ENCODE measurements at places on chromosomes 1 and 21.

DNA sequence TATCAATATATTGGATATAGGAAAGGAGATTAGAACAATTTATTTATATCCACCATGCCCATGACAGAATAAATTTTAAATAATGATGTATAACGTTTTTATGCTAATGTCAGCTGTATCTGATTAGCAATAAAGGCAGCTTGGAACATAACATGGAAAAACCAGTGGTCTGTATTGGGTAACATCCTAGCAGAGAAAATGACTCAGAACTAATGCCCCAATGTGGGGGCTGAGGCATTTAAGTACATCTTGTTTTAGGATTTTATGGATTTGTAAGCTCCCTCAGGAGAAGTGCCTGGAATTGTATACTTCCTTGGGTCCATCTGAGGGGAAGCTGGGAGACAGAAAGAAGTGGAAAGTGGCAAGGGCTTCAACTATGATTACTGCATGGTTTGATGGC lies 82.3 kb downstream of the HMCN1 start:
- peak; percentile 81 for DNase-seq

GRCh38 chr1:216826646-216827045 lies 103.4 kb upstream of the ESRRG start:
- DNase-seq = no peak

GRCh38 chr1:42557230-42557851 lies 94.3 kb downstream of the CCDC30 start:
- DNase-seq = no peak

DNA sequence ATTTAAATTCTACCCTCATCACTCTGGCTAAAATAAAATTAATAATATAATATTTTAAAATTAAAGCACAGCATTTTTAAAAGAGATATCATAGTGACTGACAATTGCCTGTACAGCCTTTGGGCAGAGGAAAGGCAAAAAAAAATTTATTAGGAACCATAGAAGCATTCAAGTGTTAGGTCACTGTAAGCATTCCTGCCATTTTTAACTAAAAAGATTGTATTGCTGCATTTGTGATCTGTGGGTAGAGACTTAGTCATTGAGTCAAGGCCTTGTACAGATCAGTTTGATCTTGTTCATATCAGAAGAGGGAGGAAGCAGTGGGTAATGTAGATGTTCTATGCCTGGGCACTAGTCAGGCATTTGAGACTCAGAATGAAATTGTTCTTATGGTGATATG lies 109.9 kb downstream of the LYPLAL1 start:
- no peak for DNase-seq

DNA sequence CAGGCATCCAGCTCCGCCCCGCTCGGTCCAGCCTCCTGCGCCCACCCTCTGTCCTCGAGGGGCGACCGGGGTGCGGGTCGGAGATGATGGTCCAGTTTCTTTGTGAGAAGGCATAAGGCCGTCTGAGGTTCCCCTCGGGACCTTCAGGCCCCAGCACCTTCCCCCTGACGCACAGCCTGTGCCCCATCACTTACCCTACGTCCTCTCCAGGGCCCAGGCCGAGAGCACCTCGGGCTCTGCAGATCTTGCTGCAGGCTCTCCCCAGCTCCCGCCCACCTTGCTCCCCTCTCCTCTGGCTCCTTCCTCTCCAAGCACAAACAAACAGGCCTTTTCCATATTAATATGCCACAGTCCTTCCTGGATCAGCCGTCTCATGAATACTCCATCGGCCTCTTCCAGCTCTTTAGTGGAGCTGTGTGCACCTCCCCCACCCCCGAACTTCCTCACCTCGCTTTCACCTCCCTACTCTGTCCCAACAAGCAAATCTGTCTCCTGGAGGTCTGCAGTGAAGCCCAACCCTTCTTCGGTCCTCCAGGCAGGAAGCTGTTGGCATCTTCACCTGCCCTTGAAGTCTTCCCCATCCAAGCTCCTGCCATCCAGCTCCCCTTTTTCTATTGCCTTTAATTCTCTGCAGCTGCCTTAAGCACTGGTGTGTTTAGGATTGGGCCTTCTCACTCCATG lies 448 bp upstream of the COL9A2 start:
- no peak for DNase-seq

DNA sequence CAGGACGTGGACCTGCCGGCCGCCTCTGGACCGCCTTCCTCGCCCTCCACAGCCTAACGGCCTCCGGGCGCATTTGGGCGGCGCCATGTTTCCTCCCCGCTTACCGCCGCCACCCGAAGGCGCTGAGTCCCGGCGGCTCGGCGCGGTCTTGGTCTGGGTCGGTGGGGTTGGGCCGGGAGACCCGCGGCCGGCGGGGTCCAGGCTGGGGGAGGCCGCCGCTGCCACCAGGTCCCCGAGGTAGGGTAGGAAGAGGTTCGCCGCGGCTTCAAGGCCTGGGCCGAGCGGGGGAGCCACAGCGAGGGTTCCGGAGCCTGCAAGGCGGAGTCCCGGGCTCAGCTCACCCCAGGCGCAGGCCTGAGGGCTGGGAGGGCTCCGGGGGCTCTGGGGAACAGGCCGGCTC lies 5.5 kb downstream of the OR2C3 start:
- no peak for DNase-seq

DNA sequence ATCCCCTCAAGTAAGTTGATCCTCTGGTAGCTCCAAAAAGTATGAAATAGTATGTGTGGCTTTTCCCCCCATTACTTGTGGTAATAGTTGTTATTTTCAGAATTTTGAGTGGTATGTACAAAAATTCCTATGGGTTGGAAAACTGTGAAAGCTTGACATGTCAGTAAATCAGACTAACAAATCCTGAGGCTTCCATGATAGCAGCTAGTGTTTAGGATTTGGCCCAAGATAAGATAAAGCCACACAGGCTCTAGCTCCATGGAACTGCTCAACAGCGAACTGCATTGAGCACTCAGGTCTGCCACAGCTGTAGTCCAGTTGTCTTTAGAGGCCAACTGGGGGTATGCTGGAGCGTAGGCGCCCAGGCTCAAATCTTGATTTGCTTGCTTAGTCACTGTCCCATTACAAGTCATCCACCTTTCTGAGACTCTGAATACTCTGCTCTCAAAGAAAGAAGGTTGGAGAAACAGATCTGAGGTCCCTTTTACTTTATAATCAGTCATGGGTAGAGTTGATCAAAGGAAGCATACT lies 28.7 kb downstream of the ATP1A1 start:
- DNase-seq = no peak

DNA sequence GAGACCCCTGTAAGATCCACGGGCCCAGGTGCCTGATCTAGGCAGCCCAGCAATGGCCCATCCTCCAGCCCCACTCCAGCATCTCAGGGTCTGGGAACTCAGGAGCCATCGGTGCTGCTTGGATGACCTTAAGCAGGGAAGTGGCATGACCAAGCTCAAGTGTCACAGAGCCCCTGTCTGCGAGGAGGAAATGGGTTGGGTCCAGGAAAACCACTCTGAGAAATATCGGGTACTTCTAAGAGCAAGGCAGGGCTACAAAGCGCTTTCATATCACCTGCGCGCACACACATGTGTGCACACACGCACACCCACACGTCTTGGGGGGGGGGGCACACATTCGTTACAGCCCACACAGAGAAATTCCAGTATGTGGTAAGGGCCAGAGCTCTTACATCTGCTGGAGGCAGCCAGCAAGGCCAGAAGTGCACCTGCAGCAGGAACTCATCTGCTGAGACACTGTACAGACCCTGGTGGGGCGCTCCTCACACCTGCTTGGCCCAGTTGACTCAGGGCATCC lies 32.6 kb upstream of the SPOCD1 start:
- DNase-seq = no peak

- no peak for DNase-seq
These were observed 32.8 kb downstream of the ARID1A start for GRCh38 chr1:26728645-26729044.

DNA sequence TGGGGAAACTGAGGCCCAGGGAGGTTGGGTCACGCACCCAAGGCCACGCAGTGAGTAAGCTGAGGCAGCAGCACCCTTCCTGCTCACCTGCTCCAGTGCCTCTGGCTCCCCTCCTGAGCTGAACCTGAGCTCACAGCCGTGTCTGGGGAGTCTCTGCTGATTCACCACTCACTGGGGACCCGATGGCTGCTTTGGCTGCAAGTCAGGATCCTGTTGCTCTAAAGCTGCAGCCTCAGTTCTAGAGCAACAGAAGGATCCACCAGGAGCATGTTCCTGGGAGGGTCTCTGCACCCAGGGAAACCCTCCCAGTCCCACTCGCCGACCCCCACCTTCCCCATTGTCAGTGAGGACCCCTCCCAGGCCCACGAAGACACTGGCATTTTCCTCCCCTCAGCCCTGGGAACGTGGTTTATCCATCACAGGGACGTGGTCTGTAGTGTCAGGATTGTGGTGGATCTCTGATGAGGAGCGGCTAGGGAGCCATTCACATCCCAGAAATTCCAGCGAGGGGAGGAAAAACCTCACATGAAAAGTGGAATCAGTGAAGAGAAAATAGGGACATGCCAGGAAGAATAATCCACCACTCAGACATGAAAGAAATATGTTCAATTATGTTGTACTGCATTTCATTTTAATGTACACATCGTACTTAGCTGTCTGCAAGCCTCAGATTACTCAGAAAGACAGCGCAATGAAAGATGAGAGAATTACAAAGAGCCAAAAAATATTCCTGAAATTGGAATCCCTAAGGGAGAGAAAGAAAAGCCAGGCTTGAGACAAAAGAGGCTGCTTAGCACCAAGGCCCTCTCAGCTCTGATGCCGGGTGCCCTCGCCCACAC lies 447.2 kb downstream of the MATN1 start:
- no peak for DNase-seq

GRCh38 chr21:44927587-44928461 lies 7.1 kb upstream of the ITGB2 start:
- DNase-seq = peak; percentile 32

- no peak for DNase-seq
These were observed 29.5 kb downstream of the PLPPR5 start for GRCh38 chr1:98975113-98975512.

GRCh38 chr1:1921901-1922701 lies 3.0 kb upstream of the TMEM52 start:
- no peak for DNase-seq

GRCh38 chr1:86067626-86068025 lies 88.9 kb downstream of the COL24A1 start:
- no peak for DNase-seq

GRCh38 chr1:147169171-147169570 lies 3.1 kb downstream of the PRKAB2 start:
- no peak for DNase-seq

DNA sequence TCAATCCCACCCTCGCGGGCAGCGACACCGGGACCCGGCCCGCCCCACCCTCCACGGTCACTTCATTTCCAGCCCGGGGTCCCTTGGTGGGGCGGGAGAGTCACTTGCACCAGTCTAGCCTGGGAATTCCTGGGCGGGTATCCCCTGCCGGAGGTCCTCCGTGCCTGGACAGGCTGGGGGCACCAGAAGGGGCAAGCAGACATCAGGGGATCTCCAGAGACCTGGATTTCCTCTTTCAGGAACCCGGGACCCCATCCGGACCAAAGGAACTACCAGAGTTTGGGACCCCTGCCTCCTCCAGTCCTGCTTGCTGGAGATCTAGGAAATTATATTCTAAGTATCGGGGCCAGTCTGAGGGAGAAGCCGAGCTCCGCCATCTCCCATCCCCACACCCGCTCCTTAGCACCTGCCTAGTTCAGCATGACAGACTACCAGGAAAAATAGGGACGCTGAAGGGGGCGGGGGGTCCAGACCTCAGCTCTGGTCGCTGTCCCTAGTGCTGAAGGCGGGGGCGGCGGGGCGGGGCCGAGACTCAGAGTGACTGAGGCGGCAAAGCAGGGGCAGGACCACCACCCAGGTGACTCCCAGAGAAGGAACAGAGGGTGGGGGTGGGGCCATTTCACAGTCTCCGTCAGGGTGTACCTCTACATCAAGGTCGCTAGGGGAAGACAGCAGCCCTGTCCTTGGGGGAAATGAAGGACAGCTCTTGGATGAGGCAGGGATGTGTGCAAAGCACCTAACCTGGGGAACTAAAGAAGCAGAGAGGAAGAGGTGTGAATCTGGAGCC lies 832 bp downstream of the HCN3 start:
- DNase-seq = no peak

Data from skeletal muscle cell (primary cell).